Spleen (tissue), 13 donors: ENCODE measurements at places on chromosomes 16 and 17. TPM values are rescaled to one million over a fixed set of nuclear protein-coding genes. Genes with fewer than 3 reads are reported as not detected.

GRCh38 chr17:19718041-19718612 is 1.7 kb upstream of the SLC47A2 start:
- no peak for DNase-seq

DNA sequence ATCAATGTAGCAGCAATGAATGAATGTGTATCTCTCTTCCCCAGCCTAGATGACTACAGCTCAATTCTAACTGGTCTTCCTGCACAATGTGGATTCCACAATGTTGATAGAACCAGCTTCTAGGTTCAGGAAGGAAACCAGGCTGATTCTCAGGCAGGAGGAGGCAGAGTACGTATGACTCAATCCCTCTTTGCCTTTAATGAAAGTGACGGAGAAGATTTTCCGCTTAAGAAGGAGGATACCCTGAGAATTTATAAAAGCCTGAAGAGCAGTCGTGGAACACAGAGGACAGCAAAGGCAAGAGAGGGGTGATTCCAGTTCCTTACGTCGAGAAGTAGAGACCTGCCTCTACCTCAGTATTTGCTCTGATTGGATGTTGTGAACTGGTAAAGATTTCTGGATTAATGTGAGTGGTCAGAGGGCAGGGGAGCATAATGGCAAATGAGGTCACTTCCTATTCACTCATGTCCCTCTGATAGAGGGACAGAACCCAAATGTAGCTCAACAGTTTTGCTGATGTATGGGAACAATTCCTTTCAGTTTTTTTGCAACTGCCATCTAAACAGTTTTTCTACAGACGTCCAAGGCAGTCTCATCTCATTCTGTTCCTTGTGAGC is 15.0 kb upstream of the SLC16A11 start:
- no peak for DNase-seq

DNA sequence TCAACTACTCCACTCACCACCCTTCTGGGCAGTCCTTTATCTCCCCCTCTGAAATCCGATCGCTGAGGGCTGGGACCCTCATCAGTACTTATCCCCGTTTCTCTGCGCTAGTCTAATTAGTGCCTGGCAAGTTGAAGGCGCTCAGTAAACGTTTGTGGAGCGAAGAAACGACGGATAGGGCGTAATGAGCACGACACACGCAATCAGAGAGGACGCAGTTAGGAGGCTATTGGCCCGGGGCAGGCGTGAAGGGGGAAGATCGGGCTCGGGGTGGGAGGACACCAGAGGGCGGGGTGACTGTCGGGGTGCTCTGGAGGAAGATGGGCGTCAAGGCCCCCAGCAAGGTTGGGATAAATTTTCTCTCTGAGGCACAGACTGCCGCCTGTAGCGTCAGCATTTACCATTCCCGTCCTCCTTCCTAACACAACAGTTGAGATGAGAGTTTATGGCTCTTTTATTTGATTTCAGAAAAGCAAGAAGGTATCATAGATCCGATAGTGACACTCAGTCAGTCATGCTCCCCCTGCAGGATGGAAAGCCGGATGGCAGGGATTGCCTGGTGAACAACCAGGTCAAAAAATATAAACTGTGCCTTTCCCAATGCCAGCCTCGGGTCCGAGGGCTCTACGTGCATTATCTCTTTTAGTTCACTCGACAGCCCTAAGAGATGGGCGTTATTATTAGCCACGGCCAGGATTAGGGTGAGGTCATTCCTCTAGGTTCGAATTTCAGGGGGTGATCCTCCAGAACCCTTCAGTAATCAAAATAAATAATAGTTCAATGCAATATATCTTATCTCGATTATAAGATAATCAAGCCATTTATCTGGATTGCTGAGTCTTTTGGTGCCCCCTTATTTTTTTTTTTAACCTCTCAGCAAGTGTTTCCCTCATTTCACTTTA is 9.5 kb upstream of the ARL4D start:
- peak; percentile 94 for DNase-seq

GRCh38 chr17:42313773-42314566 is 25.7 kb downstream of the STAT5A start:
- DNase-seq: no peak

DNA sequence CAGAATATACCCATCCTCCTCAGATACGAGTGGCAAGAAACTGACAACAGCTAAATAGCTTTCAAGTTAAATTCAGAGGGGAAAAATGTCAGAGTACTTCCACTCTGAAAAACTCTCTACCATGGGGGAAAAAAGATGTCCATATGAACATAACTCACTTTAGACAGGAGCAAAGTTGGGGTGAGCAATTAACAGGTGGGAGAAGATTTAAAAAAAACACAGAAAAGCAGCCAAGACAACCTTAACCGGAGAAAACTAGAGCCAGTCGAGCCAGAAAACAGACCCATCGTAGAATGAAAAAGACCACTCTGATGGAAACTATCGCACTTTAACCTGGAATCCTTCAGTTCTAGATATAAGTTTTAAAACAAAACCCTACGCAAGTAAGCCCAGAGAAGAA is 833 bp downstream of the TERF2 start:
- no peak for DNase-seq

- DNase-seq: peak; percentile 89
Measured at GRCh38 chr17:50169121-50169764, 3.4 kb downstream of the SGCA start.

DNA sequence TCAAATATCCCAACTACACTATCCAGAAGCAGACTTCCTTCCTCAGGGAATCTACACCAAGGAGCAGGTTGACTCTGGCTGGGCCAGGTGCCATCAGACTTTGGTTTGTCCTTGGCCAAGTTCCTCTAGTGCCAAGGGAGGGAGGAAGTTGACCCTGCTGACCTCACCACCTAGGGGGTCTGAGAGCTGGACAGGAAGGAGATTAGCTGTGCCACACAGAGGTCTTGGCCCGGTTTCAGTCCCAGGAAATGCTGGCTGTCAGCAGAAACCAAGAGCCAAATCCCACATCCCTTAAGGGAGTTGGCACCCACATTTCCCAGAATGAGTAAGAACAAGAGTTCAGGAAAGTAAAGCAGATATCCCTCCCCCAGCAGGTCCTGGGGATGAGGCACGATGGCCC is 178.2 kb downstream of the SALL1 start:
- DNase-seq: no peak

GRCh38 chr16:68640972-68641371 is 4.1 kb upstream of the CDH3 start:
- DNase-seq: no peak

- DNase-seq: peak; percentile 89
Measured at GRCh38 chr17:68437979-68438822, 19.1 kb downstream of the WIPI1 start.

DNA sequence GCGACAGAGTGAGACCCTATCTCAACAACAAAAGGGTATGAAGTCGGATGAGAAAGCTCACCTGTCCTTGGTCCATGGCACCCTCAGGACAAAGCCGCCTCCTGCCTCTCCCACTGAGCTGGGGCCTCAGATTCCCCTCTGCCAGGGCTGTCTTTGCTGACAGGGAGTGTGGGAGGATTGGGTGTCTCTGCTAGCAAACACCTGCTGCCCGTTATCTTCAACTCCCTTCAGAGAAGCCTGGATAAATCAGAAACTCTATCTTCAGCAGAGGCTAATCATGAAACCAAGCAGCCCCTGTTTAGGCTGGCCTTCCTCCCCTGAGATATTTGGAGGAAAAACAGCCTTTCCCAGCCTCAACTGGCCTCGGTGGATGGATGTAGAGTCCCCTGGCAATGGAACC is 36.3 kb upstream of the CDH1 start:
- DNase-seq: no peak

DNA sequence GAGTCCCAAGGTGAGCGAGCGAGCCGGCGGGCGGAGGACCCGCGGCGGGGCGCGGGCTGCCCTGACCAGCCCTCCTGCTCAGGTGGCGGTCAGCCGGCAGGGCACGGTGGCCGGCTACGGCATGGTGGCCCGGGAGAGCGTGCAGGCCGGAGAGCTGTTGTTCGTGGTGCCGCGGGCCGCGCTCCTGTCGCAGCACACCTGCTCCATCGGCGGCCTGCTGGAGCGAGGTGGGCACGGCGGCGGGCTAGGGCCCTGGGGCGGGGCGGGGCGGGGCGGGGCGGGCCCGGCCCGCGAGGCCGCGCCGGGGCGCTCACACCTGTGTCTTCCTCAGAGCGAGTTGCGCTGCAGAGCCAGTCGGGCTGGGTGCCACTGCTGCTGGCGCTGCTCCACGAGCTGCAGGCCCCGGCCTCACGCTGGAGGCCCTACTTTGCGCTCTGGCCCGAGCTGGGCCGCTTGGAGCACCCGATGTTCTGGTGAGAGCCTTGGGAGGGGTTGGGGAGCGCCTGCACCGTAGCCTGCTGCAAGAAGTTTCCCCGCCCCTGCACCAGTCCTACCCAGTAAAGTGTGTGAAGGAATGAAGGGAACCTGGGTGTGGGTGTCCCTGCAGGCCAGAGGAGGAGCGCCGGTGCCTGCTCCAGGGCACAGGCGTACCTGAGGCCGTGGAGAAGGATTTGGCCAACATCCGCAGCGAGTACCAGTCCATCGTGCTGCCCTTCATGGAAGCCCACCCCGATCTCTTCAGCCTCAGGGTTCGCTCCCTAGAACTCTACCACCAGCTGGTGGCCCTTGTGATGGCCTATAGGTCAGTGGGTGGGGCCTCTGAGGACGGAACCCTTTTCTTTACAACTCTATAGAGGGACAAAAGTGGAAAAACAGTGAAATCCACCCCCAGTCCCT is 802 bp downstream of the SETD6 start:
- peak; percentile 91 for DNase-seq

GRCh38 chr17:29215717-29216116 is 30.9 kb upstream of the CRYBA1 start:
- no peak for DNase-seq

GRCh38 chr16:89504091-89504490 is 4.1 kb upstream of the SPG7 start:
- DNase-seq: no peak

DNA sequence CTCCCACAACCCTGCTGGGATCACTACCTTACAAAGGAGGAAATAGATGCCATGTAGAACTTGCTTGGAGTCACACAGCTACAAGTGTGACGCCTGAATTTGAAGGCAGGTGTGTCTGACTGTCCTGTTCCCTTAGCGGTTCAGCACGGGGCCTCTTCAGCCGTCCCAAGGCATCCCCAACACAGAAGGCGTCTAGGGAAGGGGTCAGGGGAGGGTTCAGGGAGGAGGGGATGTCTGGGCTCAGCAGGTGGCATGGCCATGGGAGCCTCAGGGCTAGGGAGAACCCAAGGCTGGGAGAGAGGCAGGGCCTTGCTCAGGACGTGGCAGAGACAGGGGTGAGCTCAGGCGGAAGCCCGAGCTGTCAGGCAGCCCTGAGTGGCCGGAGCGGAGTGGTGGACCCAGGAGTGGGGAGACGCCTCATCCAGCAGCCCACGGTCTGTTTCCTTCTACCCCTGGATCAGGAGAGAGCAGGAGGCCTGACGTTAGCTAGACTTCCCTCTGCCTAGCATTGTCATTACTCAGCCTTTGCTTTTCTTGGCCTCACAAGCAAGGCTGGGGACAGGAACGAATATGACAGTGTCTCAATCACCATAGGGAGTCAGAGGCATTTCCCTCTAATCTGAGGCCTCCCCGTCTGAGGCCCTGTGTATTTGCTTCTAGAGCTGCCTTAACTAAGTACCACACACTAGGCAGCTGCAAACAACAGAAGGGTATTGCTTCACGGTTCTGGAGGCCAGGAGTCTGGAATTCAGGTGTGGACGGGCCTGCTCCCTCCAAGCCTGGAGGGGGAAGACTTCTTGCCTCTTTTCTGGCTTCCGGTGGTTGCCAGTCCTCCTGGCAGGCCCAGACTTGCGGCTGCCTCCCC is 31.3 kb upstream of the ANKRD40CL start:
- no peak for DNase-seq

DNA sequence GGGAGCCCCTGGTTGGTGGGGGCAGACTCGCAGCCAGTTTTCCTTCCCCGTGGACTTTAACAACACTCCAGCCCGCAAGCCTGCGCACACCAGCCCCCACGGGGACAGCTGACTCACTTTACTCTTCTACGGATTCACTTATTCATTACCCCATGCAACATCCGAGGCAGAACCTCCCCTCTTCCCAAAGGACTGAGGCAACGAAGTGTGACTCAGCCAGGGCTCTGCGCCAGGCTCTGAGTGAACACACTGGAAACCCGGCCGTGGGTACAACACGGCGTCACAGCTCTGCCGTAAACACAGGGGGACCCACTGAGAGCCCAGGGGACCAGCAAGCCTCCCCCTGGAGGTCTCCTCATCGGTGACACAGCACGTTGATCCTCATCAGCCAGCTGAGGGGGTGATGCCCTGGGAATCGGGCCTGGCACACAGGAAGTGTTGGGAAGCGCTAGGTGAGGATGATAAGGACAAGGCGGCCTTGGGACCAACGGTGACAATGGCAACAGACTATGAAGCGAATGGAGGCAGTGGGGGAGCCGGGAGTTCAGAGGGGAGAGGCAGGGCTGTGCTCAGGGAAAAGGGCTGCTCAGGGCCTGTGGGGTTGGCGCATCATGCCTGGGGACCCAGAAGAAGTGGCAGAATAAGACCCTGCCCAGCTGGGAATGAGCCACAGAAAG is 14.6 kb downstream of the COTL1 start:
- DNase-seq: peak; percentile 91

- DNase-seq: no peak
Measured at GRCh38 chr17:72185564-72185963, 64.7 kb downstream of the SOX9 start.

- DNase-seq: no peak
Measured at GRCh38 chr16:67762385-67762784, 43.3 kb upstream of the GFOD2 start.

DNA sequence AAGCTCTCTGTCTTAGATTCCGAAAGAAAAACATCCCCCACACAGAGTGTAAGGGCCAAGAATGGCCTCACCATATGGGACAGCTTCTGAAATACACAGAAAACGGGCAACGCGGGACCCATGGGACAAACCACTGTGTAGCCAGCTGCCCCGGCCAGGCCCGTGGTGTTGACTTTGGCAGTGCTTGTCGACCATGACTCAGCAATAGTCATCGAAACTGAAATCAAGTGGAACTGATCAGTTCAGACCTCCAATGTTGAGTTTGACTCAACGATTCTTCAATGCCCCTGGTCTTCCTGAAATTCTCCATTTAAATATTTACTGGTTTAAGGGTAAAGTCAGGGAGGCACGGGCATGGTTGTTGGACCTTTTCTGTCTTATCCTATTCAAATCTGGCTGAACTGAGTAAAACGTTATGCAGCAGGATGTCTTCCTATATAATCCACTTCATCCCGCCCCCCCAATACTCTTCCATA is 27.5 kb downstream of the ZFHX3 start:
- DNase-seq: no peak

- peak; percentile 74 for DNase-seq
Measured at GRCh38 chr16:1997494-1998359, 8.0 kb downstream of the SYNGR3 start.

- no peak for DNase-seq
Measured at GRCh38 chr17:68462381-68463210, 5.3 kb upstream of the WIPI1 start.

GRCh38 chr16:89101303-89102040 is 7.8 kb downstream of the ACSF3 start:
- no peak for DNase-seq

Gene NPIPB12
- 49.1 TPM for polyA plus RNA-seq

Gene AURKB
- polyA plus RNA-seq: 30.9 TPM

Gene OTOP2
- not detected for polyA plus RNA-seq

Gene ZNF629
- polyA plus RNA-seq: 3.1 TPM

Gene KRTAP4-3
- not detected for polyA plus RNA-seq

Gene TMEM256
- polyA plus RNA-seq: 175 TPM
